ENCODE measurements at places on chromosomes 2 and 18. TPM values are rescaled to one million over a fixed set of nuclear protein-coding genes. Genes with fewer than 3 reads are reported as not detected.

DNA sequence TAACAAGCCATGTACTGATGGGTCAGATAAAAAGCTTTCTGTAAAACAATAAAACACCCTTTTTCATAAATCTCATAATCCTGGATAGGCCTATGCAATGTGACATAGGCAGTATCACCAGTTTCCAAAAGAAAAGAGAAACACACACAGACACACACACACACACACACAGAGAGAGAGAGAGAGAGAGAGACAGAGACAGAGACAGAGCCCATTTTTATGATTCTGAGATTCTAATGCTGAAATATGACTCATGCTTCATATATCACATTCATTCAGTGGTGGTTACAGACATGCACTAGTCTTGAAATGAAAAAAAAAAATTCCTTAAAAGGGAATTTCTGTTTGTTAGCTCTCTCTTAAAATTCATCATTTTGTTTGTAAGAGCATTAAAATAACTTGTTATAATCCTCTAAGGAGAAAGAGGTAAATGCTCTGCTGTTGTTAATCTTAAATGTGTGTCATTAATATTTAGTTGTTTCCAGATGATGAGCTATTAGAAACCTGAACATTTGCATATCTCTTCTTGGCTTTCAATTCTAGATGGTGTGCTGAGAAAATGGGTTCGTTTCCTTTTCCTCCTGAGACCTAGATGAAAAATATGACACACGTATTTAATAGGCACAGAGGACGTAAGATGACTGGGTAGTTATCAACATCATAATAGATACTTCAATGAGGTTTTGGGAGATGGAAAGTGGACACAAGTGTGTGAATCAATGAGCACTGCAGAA is 1598.7 kb upstream of the ACVR2A start:
- no peak for DNase-seq

DNA sequence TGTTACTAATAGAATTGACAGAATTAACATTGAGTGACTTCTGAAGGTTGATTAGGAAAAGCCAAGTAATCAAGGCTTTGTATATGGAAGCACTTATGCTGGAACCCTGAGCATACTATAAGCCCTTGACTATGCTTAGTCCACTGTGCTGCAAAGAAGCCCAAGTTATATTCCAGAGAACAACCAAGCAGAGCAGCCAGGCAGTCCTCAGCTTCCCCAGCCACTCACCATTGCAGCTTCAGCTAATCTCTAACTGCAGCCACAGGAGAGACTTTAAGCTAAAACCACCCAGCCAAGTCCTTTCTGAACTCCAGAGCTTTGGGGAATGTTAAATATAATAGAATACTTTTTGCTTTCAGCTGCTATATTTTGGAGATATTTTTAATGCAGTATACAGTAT is 164.4 kb upstream of the VWC2L start:
- DNase-seq: no peak

- no peak for DNase-seq
These were observed 5.7 kb upstream of the AMER3 start for GRCh38 chr2:130749641-130750040.

DNA sequence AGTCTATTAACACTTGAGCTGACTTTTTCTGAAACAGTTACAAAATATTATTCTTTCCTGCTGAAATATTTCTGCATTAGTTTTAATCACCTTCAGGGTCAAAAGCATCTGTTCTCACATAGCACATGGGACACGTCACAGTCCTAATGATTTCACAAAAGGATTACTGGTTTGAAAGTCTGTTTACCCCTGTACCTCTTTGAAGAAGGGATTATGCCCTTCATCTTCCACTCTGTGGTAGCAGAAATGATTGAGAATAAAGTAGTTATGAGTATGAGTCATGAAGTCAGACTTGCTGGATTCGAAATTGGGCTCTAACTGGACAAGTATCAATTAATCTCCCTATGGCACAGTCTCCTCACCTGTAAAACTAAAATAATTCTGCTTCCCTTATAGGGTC is 121.2 kb downstream of the SATB2 start:
- DNase-seq: no peak

GRCh38 chr2:151459358-151459757 is 49.7 kb downstream of the RIF1 start:
- no peak for DNase-seq

GRCh38 chr2:157258520-157259326 is 1.2 kb downstream of the GALNT5 start:
- DNase-seq: no peak

- DNase-seq: no peak
These were observed 24.6 kb downstream of the EML4 start for GRCh38 chr2:42193722-42194187.

Gene HOXD4
- total RNA-seq: not detected

GRCh38 chr2:233380132-233380895 is 26.0 kb downstream of the DGKD start:
- no peak for DNase-seq

Gene LRP2
- total RNA-seq: 0.44 TPM

Gene C1GALT1C1L
- total RNA-seq: 0.19 TPM

DNA sequence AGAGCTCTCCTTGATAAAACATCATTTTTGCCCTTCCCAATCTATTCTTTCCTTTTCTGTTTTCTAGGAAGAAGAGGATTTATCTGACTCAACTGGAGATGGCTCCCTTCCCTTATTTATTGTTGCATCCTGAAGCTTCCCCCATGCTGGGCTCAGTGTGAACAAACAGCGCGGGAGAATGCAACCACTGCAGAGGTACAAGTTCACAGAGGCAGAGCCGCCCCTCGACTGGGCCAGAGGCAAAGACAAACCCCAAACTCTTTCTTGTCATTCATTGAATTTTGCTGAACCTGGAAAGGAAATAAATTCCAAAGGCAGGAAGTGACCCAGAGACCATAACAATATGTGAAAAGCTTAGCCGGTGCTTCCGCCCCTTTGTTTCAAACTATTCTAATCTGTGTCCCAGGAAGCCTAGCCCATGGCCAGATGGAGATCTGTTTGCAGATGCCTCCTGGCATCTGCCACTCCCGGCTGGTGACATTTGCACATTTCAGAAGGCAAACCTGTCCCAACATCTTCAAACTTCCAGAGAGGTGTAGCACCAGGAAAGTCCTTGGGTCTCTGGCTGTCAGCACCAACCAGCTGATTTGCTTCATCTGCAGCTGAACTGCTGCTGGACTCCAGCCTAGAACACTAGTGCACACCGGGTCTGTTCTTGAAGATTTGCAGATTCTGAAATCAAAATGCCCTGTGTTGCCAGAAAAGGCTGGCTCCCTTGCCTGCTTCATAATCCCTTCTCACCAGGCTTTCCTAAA is 79.4 kb upstream of the MAP4K3 start:
- no peak for DNase-seq

DNA sequence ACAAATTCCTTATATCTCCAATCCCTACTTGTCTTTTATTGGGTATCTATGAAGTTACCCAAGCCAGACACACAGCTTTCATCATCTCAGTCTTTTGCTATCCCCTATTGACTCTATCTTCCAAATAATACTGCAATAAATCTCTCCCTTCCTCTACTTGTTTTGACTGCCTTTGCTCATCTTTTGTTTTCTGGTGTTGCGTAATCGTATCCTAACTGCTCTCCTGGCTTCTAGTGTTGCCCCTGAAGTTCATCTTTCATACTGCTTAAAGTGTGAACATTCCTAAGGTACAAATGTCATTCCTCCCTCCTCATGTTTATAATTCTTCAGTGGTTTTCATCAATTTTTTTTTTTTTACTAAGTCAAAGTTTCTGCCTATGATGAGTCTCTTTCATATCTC is 491.3 kb upstream of the DCC start:
- DNase-seq: no peak

GRCh38 chr18:36446059-36446458 is 148.5 kb downstream of the FHOD3 start:
- DNase-seq: no peak

- DNase-seq: no peak
These were observed 404.8 kb downstream of the MEIS1 start for GRCh38 chr2:66839551-66840320.

DNA sequence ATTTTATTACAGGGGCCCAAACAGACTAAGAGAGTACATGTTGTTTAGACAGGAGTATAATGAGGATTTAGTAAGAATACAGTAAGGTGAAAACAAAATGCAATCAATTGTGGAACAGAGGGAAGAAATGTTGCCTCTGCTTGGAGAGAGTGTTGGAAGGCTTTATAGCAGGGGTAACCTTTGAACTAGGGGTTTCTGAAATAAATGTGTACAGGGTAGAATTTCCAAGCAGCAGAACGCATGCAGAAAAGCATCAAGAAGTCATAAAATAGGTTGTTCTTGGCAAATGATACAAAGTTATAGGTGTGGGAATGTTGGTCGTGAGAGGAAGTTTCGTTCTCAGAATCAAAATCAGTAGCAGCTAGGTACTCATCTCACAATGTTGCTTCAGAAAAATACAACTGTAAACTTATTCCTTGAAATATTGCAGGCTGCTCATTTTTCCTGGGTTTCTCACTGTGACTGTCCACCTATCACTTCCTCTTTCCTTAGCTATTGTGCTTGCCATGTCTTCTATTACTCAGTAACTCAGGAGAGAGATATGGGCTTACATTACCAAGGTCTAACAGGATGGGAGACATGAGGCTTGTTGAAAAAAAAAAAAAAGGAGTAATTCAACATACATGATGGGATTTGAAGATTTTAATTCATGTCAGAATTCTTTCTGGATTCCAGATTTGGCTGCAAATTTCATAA is 17.1 kb upstream of the HNMT start:
- DNase-seq: no peak

GRCh38 chr2:176789751-176790150 is 422.8 kb upstream of the HNRNPA3 start:
- DNase-seq: no peak

Gene POMC
- 4.3 TPM for total RNA-seq

GRCh38 chr2:85415980-85416650 is 2.4 kb upstream of the SH2D6 start:
- no peak for DNase-seq

- no peak for DNase-seq
These were observed 1.2 kb upstream of the ST6GAL2 start for GRCh38 chr2:106886916-106887758.

DNA sequence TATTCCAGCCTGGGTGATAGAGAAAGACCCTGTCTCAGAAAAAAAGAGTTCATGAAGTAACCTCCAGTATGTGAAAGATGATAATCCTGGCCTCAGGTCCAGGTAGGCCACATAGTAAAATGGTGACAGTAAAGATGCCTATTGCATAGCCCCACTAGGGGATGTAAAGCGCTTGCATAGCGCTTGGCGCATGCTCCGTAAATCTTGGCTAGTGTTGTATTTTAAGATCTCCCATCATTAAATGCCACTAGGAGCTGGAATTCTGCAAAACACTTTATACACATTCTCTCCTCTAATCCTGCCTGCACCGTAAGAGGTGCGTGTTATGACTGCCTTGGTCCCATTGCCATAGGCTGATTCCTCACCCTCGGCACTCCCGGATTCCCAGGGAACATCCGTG is 153.6 kb downstream of the TFCP2L1 start:
- no peak for DNase-seq

DNA sequence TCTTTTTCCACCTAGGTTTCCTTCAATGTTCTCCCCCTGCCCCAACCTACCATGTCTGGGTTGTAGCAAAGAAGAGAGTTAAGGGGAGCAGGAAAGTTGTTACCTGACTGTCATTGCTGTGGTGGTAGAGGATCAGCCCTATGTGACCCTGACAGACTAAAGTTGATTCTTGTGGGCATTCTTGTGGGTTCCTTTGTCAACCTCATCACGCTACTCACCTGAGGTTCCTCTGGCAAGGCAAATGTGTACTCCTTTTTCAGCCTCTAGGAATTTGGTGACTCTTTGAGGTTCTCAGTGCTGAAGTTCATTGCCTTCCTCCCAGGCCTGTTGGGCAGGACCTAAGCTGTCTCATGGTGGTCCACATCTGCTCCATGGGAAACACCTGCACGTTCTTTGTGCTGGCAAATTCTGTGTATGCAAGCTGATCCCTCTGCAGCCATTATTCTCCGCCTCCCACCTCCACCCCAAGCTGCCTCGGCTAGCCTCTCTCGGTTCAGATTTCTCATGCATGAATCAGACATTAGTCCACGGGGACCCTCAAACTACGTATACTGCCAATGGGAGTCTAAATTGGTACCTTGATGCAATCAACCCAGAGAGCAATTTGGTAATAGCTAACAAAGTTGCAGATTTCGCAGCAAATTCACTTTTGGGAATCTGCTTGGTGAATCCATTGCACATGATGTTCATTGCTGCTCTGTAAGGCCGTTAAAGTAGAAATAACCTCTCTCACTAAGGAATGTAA is 1.5 kb upstream of the GMCL1 start:
- DNase-seq: no peak

GRCh38 chr2:61434314-61434713 is 36.6 kb downstream of the USP34 start:
- no peak for DNase-seq

Measured in activated CD8-positive, alpha-beta memory T cell treated with anti-CD3 and anti-CD28 coated beads, Interleukin-2, amount 10 ng/mL, durations not matched to agents 7 days and 5 days (primary cell).